Activated CD8-positive, alpha-beta memory T cell treated with anti-CD3 and anti-CD28 coated beads for 36 hours (primary cell): ENCODE measurements at places on chromosomes 6 and 20. TPM values are rescaled to one million over a fixed set of nuclear protein-coding genes. Genes with fewer than 3 reads are reported as not detected.

TOX2 gene
- total RNA-seq, result 0.63 TPM

PRDM1 gene
- 89.4 TPM for total RNA-seq

RAET1L gene
- not detected for total RNA-seq

PRR18 gene
- 0.15 TPM for total RNA-seq

CALHM4 gene
- not detected for total RNA-seq

FAM83C gene
- total RNA-seq, result not detected

COMMD7 gene
- total RNA-seq, result 34.2 TPM

IL17F gene
- total RNA-seq, result 1.5 TPM

POU5F1 gene
- 0.15 TPM for total RNA-seq
